ENCODE measurements at places on chromosomes 1 and 21.

DNA sequence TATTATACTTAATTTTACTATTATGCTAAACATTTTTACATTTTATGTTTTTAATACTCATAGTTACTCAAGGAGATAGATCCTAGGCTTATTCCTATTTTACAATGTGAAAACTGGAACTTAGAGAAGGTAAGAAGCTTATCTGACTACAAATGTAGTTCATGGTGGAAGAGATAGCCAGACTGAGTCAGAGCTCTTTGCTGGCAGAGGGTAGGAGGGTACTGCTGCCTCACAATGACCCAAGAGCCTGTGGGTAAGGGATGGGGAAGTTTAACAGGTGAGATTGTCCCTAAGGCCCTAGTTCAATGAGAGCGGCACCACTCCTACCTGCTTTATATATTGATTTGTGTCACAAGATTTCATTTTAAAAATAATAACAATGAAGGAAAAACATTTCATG lies 34.1 kb upstream of the NEK7 start:
- DNase-seq: no peak

DNA sequence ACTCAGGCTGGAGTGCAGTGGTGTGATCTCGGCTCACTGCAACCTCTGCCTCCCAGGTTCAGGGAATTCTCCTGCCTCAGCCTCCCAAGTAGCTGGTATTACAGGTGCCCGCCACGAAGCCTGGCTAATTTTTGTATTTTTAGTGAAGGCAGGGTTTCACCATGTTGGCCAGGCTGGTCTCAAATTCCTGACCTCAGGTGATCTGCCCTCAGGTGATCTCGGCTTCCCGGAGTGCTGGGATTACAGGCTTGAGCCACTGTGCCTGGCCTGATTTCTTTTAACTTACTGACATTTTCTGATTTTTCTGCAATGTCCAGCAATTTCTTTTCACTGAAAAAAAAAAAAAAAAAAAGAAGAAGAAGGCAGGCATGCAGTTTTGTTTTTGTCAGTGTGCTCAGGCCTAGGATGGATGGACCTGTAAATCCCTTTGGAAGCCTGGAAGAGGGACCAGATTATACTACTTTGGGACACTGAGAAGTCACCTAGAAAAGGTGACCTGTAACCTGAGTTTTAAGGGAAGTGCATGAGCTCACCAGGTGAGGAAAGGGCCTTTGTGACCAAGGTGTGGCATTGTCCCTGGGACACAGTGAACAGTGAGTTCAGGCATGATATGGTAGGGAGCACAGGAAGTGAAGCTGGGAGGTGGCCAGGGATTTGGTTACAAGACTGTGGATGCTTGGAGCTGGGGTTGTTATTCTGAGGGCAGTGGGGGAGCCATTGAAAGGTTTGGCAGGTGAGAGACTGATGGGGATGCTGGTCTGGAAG lies 2.7 kb upstream of the TMEM61 start:
- no peak for DNase-seq

DNA sequence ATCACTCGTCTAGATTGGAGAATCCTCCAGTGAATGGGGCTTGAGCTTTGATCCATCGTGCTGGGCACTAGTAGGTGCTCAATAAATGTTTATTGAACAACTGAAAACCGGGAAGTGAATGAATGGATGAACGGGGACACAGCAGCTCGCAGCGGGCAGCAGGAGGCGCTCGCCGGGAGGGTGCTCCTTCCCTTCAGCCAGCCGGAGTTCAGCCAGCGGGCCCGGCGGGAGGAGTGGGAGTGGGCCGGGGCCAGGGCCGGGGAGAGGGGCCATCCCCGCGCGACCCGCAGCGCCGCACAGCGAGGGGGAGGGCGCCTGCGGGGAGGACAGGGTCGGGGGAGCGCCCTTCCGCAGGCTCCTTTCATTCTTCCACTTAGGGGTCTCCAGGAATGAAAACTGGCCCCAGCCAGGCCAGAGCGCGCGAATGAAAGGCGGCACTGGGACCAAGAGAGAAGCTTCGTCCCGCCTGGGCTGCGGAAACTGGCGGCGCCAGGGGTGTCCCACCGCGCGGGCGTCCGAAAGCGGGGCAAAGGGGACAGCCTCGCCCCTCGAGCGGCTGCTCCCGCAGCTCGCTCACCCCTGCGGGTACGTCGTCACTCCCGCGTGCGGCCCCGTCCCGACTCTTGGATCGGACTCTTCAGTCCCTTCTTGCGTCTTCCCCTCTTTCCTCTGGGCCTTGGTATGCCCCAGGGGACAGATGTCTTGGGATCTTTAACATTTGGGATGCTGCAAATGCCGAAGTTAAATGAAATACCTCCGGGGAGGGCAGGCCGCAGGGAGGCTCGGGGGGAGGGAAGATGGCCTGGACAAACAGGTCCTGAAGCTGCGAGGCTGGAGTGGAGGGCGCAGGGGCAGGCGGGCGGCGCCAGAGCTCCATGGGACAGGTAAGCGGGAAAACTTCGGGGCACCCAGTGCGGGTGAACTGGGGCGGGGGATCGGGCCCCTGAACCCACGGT lies 3.6 kb upstream of the INAVA start:
- peak; percentile 86 for DNase-seq

- DNase-seq: no peak
These were observed 15.7 kb downstream of the TNFRSF1B start for GRCh38 chr1:12182410-12182984.

- no peak for DNase-seq
These were observed 35.9 kb downstream of the SLC19A1 start for GRCh38 chr21:45506241-45506817.

GRCh38 chr1:61255358-61255703 lies 173.0 kb downstream of the NFIA start:
- no peak for DNase-seq

- DNase-seq: no peak
These were observed 63.0 kb downstream of the ROR1 start for GRCh38 chr1:63836830-63837229.

- no peak for DNase-seq
These were observed 182.5 kb downstream of the ZC3H11B start for GRCh38 chr1:219430419-219430818.

- DNase-seq: peak; percentile 86
These were observed 9.5 kb upstream of the CSF1 start for GRCh38 chr1:109901141-109901523.

DNA sequence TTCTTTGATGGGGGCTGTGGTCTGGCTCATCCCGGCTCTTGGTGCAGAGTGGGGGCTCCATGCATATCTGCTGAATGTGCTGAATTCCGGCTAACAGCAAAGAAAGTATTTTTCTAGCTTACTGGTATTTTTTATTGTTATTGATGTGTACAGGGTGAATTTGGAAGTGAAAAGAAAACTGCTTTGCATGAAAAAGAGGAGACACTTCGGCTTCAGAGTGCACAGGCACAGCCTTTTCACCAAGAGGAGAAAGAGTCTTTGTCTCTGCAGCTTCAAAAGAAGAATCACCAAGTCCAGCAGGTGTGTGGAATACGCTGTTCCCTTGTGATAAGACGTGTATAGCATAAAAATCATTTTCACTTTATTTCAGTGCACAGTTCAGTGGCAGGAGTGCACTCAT lies 57.6 kb downstream of the PCNT start:
- DNase-seq: no peak

DNA sequence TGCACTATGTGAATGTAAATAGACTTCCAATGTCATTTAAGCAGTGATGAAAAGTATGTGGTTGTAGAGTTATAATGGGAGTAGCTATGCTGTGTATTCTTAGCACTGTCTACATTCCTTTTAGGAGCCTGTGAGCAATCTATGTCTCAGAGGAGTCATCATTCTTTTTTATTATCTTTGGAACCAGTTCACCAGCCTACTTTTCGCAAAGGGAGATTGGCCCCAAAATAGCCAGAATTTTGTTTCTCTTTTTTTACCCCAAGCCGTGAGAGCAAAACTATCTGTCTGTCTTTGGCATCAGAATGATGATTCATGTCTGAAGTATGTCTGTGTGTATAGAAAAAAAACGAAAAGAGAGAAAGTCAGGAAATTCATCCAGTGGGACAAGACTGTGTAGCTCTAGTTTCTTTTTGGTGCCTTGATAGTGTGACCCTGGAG lies 44.2 kb downstream of the OSBPL9 start:
- DNase-seq: no peak

DNA sequence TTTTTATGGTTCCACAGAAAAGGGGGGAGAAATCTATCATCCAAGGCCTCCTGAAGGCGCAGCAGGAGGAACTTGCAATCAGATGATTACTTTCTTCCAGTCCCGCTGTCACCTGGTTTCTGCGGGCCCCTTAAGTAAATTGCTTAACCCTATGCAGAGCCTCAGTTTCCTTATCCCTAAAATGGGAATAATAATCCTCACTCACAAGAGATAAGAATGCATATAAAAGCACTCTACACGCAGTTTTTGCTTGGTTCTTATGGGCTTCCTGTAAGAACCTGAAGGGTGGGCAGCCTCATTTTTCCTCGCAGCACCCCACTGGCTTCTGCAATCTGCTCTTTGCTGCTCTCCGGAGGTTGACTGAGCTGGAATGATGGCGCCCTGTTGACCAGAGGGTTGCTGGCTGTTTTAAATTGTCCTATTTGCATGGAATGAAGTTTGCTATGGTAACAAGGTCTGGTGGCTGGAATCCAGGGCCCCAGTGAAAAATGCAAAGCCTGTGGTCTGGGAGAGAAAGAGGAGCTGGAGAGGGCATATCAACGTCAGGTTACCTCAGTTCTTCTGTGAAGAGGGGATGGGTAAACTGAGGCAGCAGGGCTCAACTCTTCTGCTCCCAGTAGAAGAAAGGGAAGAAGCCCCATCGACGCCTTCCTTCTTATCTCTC lies 1.0 kb upstream of the KAZN start:
- DNase-seq: peak; percentile 17

GRCh38 chr1:63777286-63777685 lies 3.5 kb downstream of the ROR1 start:
- no peak for DNase-seq

- no peak for DNase-seq
These were observed 674 bp downstream of the PPFIA4 start for GRCh38 chr1:203026666-203027663.

DNA sequence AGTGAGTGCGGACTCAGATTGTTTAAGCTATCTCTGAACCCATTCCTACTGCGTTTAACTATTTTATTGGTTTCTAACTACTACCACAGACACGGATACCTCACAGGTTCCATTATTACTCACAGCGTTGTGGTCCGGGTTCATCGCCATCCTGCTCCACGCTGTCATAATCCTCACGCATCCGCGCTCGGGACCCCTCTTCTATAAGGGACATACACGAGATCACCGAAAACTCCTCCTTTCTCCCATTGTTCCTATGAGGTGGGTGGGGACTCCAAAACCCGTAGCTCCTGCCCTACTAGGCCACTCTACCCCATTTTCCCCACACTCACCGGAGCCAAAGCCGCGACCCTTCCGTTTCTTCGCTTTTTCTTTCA lies 610 bp downstream of the RBM8A start:
- no peak for DNase-seq

- DNase-seq: peak; percentile 91
These were observed 8.8 kb downstream of the FMO1 start for GRCh38 chr1:171256940-171257606.

DNA sequence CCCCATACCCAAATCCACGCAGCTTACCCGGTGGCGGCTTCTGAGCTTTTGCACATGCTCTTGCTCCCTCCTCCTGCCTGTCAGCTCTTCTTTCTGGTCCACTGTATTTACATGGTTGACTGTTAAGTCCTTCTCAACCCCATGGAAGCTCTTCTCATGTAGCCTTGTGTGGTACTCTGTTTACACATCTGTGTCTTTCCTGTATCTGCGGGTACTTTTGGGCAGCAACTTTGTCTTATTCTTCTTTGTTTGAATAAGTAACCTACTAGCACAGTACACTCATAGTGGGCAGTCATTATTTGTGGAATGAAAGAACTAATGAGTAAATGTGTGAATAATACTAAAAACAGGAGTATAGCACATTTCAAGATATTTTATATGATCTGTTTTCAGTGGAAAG lies 88.5 kb upstream of the GPR88 start:
- no peak for DNase-seq

DNA sequence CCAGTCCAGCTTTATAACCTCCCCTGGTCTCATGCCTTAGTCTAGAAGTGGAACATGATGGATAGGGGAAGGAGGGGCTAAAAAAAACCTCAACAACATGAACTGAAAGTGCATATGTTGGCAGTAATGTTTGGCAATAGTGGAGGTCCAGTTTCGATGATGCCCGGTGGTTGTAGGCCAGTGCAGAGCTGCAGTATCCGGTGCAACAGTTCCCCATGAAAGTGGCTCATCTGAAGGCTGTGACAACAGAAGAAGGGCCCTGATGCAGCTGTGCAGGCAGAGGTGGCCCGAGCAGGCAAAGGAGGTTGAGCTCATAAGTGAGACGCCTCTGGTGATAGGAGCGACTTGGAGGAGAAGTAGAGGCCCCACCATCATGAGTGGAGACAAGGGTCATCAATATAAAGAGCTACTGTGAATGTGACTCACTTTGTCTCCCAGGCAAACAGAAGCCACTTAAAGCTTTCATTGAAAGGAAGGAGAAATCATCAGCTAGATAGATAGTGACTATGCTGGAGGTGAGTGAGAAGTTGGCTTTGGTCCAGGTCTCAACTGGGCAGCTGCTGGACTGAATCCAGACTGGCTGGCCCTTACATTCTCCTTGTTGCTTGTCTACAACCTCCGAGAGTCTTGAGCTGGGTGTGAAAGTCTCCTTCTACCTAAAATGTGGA lies 10.2 kb upstream of the CREG1 start:
- DNase-seq: no peak

DNA sequence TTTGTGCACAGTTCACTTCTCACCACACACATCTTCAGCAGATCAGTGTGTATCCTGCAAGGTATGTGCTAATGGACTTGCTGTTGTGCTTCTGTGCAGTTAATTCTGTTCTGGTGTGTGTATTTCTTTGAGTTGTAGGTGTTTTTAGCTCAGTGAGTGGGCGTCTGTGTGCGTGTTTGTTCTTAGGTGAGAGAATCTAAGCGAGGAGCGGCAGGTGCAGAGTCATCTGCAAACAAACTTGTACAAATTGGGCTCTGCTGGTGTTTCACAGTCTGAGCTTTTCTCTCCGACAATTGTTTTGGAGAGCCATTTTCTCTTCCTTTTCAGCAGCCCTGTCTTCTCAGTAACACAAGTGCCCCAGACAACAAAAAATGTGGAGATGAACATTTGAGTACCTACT lies 43.6 kb downstream of the ACP6 start:
- no peak for DNase-seq

DNA sequence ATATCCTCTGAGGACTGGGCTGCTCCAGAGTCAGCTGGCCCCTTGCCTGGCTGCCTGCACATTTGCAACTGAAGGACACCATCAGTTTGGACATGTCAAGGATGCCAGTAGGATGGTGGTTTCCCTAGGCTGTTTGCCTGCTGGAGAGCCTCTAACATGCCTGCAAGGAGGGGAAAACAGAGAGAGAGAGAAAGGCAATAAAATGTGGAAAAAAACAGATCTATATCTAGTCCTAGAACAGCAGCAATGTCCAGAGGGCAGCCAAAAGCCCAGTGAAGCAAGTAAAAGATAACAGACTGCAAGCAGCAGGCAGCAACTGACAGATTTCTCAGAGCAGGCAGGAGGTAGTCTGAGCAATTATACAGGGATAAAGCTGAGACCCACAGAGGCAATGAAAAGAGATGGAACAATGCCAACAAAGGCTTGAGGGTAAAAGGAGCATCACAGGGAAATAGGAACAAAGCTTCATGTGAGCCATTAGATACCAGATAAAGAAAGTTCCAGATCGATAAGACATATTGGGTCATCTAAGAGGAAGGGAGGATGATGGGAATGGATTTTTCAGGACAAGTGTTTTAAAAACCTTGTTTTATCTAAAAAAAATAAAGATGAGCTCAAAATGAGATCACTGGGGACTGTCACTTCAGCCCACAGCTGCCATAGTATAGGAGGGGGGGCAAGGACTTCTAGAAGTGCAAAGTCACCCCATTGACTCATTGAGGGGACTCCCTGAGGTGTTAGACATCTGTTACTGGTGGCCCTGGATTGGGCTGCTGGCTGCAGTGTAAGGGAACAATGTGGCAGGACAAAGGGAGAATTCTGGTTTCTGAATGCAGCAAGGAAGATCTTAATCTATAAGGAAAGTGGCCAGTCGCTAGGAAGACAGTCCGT lies 38.6 kb upstream of the GADD45A start:
- DNase-seq: peak; percentile 68

Data from large intestine (tissue), 12 donors.